NCI-H1694 (cell line): ENCODE measurements at places on chromosomes 4 and X.

- DNase-seq = no peak
Measured at GRCh38 chrX:45847961-45848360, 647.3 kb upstream of the DIPK2B start.

DNA sequence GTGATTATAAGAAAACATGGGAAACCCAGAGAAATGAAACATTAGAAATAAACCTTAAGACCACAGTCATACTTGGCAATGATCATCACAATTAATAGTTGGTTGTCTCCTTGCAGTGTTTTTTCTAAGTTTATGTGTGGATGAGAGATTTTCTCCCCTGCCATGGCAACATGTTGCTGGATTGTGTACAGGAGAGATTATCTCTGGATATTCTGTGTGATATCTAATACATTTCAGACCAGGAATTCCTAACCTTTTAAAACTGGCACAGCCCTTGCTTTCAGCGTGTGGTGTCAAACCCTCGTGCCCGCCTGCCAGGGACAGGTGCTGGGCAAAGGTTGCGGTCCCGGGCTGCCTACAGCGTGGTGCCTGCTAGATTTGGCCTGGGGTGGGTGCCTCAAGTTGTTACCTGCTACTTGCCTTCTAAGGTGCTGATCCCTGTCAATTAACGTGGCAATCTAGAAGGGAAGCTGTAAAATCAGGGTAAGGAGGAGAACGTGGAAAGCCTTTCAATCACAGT lies 100.5 kb downstream of the TMEM131L start:
- DNase-seq = no peak

- no peak for DNase-seq
Measured at GRCh38 chr4:23856630-23857029, 33.2 kb downstream of the PPARGC1A start.

DNA sequence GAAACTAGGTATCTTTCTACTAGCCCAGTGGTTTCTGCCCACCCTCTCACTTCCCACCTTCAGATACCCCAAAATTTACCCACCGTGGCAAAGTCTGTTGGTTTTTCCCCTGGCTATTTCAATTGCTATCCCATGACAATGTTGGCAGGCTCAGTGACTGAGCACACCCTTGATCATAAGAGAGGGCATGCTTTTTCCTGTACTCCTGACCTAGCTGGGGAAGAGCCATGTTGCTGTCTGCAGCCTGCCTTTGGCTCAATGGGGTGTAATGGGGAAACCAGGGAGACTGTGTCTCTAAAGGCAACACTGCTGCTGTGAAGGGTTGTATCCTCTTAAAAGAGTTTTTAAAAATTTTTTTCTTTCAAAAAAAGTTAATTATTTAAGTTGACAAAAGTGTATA lies 90.4 kb upstream of the CITED1 start:
- no peak for DNase-seq

GRCh38 chr4:4462970-4463369 lies 76.1 kb downstream of the NSG1 start:
- no peak for DNase-seq

DNA sequence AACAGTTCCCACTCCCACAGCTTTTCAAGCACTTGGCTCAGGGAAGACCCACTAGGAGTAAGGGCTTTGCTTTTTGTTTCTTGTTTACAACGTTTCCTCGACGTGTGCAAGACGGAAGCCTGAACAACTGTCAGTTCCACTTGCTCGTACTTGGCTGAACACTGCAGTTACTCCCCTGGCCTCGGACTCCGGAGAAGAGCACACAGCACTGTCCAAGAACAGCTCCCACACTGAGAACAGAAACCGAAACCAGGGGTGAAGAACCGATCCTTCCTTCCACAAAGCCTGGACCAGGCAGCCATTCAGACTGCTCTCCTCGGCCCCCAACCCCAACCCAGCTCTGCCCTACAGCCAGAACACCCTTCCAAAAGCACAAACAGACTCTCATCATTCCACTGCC lies 25.5 kb downstream of the IRF2 start:
- no peak for DNase-seq

- no peak for DNase-seq
Measured at GRCh38 chrX:7233580-7234406, 85.8 kb upstream of the PUDP start.

DNA sequence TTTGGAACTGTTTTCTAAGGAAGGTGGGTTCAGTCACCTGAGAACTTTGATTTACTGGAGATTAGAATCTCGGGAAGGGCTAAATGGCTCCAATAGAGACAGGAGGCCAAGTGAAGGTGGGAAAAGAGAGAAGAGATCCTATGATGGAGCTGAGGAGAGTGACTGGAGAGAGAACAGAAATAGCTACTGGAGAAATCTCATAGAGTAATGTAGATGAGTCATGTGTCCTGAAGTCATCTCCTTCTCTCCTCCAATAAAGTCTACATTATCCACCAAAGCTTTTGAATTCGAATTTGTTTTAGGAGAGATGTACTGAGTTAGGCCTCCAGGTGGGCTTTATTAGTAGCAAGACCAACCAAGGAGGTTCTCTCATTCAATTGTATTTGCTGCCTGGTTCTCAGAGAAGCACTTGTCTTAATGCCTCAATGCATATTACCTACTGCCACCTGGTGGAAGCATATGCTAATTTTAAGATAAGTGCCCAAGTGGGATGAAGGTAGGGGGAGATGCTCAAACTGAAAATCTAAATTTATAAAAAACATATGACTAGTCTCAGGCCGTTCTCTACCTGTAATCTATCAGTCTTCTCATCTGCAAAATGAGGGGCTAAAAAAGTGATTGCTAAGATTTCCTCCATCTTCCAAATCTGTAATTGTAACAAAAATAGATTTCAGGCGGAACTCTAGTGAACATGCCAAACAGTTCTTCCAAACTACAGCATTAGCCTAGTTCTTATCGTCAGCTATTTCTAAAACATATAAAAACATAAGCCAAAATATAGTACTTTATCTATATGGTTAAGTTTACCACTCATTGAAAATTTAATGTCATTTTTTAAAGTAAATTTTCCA lies 24.4 kb downstream of the TXK start:
- no peak for DNase-seq

GRCh38 chrX:107549504-107549903 lies 78.8 kb upstream of the PRPS1 start:
- DNase-seq = no peak

- DNase-seq = no peak
Measured at GRCh38 chr4:26325191-26325590, 4.4 kb downstream of the RBPJ start.

DNA sequence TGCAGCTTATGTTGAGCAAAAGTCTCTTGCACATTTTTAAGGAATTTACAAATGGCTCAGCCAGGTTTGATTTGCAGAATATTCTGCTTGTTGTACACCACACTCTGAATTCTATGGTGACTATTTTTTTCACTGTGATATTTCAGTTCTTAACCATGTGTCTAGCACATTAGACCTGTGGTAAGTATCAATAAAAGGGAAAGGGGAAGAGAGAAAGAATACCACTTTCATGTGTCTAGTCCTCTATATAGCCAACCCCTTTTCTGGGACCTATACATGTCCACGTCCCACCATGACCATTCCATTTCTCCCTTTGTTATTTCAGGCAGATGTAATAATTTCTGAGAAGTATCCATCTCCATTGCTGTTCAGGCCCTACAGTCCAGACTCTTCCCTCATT lies 121.3 kb upstream of the PNPLA4 start:
- no peak for DNase-seq

GRCh38 chr4:108991551-108992328 lies 228.9 kb upstream of the ETNPPL start:
- DNase-seq = no peak

DNA sequence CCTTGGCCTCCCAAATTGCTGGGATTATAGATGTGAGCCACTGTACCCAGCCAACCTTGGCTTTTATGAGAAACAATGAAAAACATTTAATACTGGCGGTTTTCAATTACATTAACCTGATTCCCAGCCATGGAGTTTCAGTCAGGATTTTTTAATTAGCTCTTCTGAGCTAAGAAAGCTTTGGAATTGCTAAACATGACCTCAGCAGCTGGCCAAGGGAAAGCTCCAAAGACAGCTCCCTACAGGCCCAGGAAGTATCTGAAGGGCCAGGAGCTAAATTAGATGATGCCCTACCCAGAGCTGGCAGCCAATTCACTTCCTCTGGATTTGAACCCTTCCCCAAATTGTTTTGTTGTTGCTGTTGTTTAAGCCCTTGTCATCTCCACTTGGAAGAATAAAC lies 26.5 kb upstream of the FUNDC1 start:
- no peak for DNase-seq

GRCh38 chr4:182695842-182696241 lies 221.3 kb downstream of the DCTD start:
- no peak for DNase-seq

DNA sequence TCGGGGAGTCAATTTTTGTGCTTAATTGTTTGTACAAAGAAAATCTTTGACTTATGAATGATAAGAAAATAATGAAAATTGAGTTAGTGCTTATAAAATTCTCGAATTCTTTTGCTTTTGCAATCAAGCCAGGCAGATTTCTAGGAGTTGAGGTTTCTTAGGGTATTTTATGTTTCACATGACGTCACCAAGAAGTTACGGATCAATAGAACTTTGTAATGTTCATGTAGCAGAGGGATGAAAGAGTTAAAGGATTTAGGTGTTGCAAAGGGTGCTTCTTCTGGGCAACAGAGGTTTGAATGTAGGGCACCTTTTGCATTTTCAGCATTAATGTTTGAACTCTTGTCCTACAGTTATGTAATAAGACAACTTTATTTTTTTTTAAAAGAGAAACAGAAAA lies 19.4 kb downstream of the GBA3 start:
- DNase-seq = no peak

DNA sequence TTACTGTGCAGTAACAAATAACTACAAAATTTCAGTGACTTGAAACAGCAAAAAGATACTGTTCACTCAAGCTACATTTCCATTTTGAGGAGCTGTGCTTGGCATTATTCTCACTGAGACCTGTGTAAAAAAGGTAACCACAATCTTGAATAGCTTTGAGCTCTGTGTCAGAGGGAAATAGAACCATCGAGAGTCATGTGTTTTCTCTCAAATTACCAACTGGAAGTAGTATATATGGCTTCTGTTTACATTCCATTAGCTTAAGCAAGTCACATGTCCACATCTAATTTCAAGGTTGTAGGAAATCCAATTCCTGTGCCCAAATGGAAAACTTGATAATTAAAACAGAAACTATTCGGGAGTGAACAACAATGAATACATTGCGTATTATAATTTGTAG lies 82.9 kb upstream of the BANK1 start:
- no peak for DNase-seq

- no peak for DNase-seq
Measured at GRCh38 chr4:83932750-83933391, 397.0 kb downstream of the GPAT3 start.

GRCh38 chrX:37786624-37787422 lies 7.0 kb downstream of the CYBB start:
- no peak for DNase-seq

DNA sequence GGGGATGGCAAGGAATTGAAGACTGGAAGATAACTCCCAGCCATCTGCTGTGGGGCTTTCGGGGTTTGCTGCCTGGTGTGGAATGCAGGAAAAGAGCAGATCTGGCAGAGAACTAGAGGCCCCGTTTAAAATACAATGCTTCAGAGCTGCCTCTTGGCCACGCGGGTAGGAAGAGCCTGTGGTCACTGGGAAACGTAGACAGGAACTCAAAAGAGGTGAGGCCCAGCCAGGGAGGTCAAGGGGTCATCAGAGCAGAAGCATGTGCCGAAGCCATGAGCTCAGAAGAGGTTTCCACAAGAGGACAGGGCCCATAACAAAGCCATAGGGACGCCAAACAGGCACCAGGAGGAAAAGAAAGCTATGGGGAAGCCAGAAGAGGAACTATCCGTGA lies 14.5 kb upstream of the STS start:
- no peak for DNase-seq

DNA sequence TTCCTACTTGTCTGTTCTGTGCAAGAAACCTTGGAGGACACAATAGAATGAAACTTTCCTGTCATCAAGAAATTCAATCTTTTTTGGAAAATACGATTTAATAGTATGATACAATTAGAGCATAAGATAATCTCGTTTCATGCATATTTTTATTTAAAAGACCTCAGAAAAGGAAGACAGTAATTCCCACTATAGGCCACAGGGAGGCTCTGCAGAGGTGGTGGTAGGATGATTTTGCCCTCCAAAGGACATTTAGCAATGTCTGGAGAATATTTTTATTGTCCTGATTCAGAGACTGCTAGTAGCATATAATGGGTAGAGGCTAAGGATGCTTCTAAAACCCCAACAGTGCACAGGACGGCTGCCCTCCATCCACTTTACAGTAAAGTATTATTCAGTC lies 68.7 kb downstream of the PAK3 start:
- DNase-seq = peak; percentile 23

DNA sequence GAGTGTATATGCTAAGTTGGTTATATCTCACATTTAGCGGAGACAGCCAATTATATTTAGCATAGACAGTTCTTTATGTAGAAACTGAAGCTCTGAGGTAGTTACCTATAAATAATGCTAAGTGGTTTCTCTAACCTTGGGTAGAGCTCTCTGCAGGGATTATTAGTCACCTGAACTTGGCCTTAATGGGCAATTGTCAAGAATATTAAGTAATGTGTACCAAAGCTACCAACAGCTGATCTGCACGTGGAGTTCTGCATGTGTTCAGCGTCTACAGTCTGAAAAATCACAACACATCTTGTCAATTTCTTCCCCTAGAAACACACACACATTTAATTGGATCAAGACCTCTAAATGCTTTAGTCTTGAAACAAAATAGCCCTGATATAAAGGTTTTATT lies 740.6 kb upstream of the FAM241A start:
- DNase-seq = no peak

DNA sequence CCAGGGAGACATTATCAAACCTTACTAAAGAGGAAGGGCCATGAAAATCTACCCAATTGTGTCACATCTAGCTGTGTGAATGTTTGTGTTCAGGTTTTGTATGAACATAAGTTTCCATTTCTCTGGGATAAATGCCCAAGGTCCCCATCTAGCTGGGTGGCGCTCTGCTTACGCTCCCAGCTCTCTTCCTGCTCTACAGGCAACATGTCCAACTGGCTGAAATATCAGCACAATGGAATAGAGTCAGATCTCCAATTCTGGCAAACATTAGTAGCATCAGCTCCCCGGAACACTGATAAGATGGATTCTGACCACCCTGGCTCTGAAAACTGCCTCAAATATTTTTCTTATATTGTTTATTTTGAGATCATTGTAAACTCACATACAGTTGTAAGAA lies 74.8 kb downstream of the IRF2 start:
- DNase-seq = no peak

GRCh38 chr4:65089666-65090065 lies 580.6 kb downstream of the EPHA5 start:
- DNase-seq = peak; percentile 3
